ENCODE measurements at places on chromosomes 4 and X.

- no peak for DNase-seq
Observed at GRCh38 chr4:28075401-28075956, 1214.8 kb downstream of the STIM2 start.

GRCh38 chr4:186622788-186623464 lies 67.6 kb upstream of the MTNR1A start:
- DNase-seq = no peak

DNA sequence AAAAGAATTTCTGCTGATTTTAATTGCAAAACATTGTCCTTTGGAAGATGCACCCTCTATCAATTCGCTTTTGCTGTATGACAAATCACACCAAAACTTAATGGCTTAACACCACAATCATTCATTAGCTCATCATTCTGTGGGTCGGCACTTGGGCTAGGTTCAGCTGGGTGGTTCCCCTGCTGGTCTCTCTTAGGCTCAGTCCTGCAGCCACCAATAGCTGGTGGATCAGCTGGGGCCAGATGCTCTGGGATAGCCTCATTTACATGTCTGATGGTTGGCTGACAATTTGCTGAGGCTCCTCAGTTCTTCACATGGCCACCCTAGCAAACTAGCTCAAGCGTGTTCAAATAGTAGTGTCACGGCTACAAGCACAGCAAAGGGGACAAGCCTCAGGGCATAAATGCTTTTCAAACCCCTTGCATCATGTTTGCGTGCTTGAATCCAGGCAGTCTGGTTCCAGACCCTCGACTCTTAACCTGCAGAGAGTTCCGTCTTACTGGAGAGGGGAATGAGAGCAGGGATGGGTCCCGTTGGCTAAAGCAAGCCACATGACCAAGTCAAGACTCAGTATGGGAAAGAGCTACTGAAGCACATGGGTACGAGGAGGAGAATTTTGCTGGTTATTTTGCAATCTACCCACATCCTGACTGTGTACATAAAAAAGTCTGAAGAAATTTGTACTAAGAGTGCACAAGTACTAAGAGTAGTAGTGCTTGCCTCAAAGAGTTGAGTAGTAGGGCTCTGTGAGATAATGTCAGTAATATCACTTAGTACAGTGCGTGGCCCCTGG lies 7.5 kb upstream of the ACSL1 start:
- no peak for DNase-seq

- DNase-seq = no peak
Observed at GRCh38 chr4:114691865-114692264, 93.3 kb downstream of the UGT8 start.
